Memory B cell (primary cell): ENCODE measurements at places on chromosomes 4 and X.

GRCh38 chrX:87728459-87728858 lies 210.9 kb downstream of the KLHL4 start:
- DNase-seq = no peak

DNA sequence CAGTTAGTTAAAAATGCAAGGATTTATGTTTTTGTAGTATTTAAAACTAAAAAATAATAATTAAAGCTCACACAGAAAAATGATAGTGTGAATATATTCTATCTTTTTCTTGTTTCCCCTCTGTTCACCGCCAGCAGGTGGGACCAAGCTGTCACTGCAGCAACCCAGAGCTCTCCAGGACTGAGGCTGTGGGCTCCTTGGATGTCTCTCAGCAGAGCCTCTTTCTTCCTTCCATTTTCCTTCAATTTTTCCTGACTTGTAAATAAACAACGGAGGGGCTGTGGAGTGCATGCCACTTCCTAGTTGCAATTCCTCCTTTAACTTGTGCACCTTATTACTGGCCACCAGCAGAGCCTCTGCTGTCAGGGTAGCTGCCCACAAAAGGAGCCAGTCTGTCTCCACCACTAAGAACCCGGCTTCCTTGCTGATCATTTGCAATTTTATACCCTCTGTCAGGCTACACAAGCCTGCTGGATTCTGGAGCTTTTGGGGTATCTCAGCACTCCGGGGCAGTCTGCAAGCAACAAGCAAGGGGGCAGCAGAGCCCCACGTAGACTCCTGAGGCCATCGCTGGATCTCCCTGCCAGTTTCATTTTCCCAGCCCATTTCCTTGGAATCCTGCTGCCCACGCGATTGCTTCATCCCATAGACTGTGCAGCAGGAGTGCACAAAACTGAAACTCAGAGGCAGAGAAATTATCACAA lies 1467.4 kb downstream of the C4orf33 start:
- DNase-seq = no peak

- no peak for DNase-seq
Measured at GRCh38 chr4:104940927-104941326, 205.7 kb upstream of the TET2 start.

GRCh38 chr4:185128272-185129119 lies 14.6 kb upstream of the SLC25A4 start:
- peak; percentile 37 for DNase-seq

DNA sequence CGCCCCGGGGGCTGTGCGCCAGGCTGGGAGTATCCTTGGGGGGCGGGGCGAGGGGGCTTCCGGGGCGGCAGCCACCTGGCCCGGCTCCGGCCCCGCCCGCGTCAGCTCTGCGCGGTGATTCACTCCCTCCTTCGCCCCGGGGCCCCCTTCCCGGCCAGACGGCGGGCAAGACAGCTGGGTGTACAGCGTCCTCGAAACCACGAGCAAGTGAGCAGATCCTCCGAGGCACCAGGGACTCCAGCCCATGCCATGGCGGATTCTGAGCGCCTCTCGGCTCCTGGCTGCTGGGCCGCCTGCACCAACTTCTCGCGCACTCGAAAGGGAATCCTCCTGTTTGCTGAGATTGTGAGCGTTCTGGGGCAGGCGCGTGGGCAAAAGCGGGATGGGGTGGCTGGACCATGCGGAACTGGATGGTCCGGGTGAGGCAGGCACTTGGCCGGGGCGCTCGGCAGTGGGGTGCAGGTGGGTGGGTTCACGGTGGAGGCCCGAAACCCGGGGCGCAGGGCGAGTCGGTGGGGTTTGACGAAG lies at the start of gene PLP2:
PLP2 (plus strand) TSS at position 147 of the 528 bp plus-strand sequence; CDS start at position 250, 103 bp downstream.
- no peak for DNase-seq

- no peak for DNase-seq
Measured at GRCh38 chr4:8344377-8344776, 74.8 kb downstream of the HTRA3 start.

DNA sequence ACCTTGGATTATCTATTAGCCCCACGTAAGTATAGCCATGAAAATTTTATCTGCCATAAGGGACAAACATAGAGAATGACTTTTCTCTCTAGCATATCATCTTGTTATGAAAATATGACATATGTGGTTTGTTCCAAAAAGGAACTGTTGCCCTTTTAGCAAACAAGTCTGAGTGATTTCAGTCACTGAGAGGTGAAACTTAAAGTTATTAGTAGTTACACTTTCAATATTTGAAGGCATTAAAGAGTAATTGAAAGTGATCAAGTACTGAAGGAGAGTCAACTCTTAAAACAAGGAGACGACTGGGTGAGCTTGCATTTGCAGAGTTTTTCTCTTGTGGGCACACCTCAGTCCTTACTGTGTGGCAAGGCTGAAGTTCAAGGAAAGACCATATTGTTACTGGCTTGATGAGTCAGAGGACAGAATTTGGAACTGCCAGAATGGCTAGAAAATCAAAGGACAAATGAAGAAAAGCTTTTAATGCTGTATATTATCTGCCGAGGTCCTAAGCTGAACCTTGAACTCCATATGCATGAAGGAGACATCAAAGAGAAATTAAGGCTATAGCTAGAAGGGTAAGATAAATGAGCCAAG lies 205.1 kb upstream of the EMCN start:
- DNase-seq = no peak

DNA sequence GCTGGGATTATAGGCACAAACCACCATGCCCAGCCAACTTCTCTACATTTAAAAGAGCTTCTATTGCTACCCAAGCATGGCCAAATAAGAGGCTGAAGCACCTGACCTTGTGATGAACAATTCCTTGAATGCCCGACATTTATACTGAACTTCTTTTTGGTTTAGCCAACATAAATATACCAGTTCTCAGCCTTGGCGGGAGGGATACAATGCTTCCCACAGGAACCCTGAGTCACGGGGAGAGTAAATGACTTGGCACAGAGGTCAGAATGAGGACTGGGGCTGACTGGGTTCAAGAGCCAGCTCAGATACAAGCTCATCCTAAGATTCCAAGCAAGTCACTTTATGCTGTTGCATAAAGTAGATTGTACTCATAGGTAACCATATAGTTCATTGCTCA lies 6.1 kb downstream of the HOPX start:
- no peak for DNase-seq

- DNase-seq = no peak
Measured at GRCh38 chr4:78720994-78721677, 55.0 kb upstream of the BMP2K start.

DNA sequence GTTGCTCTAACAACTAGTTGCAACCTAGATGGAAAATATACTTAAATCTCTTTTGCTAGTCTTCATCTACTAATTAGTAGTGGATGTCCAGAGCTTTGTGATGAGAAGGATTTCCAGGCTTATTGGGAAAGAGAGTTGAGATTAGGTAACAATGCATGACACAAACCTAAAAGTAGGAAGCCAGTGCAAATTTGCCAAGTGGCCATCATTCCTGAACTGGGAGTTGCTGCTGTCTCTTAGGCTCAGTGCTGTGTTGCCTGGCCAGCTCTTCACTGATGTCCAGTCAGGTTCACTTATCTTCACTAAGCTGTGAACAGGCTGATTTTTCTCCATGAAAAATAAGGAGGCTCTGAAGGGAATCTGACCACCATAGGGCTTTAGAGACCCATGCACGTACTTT lies 105.6 kb upstream of the AMOT start:
- no peak for DNase-seq

DNA sequence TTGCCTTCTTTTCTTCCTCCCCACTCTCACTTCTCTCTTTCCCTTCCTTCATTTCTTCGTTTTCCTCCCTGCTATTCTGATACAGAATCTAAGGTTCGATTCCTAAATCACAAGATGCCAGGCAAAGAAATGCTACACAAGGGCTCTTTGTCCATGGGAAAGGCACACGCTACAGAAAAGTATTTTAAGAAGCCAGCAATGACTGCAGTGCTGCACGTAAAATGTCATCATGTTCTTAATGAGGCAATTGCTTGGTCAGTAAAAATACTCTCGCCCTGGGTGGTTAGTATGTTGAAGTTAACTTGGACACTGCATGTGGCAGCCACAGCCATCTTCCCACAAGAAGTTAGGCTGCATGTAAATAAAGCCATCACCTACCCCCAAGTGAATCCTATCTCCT lies 178.4 kb downstream of the DHX15 start:
- no peak for DNase-seq

DNA sequence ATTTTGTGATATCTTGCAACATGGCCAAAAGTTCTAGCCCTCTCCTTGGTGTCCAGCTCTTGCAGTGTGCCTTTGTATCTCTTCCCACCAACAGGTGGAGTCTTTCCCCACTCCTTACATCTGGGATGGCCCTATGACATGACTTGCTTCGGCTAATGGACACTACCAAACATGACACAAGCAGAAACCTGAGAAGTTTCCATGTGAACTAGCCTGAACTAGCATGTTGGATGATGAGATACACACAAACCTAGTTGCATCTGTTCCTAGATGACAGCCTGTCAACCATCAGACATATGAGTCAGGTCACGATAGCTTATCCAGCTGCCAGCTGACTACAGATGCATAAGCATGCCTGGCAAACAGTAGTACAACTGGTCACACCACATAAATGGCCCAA lies 207.5 kb upstream of the FTHL17 start:
- no peak for DNase-seq

DNA sequence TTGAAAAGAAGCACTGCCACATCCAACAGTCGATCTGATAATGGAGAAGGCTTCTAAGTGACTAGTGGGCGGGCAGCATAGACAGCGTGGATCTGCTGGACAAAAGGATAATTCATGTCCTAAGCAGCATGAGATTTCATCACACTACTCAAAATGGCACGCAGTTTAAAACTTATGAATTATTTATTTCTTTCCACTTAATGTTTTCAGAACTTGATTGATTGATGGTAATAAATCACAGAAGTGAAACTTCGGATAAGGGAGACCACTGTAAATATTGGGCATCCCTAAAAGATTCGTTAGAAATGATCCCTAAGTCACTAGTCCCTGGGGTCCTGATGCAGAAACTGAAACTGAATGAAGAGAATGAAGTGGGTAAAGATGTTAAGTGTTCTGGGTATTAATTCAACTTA lies 93.0 kb upstream of the ANK2 start:
- DNase-seq = no peak

GRCh38 chr4:56414135-56414670 lies 21.2 kb downstream of the PPAT start:
- DNase-seq = no peak

DNA sequence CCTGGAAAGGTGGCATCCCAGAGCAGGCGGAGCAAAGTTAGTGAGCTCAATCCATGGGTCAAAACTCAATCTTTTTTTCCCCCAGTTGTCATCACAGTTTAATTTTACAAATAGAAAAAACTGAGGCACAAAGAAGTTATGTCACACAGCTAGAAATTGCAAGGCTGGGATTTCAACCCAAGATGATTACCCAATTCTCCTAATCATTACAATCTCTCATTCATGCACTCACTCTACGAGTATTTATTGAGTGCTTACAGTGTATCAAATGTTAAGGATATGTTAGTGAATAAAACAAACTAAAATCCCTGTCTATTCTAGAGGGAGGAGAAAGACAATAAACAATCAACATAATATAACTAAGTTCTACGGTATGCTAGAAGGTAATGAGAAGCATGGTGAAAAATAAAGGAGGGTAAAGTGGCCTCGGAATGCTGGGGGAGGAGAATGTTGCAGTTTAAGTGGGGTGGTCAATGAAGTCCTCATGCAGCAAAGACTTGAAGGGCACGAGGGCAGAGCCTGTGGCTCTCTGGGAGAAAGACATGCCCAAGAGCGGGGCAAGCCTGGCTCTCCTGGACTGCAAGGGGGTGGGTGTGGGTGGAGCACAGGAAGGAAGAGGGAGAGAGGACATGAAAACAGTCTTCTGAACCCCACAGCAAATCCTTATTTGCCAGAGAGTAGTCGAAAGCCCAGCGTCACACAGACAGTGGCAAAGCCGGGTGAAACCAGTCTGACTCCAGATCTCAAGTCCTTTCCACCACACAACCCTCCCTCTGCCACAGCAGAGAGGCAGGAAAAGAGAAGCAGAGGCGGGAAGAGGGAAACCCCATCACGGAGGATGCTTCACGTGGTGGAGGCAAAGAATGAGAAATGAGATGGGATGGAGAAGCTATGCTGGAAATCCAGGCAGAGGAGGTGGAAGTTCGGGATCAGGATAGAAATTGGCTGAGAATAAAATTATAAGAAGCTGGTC lies 48.3 kb downstream of the RAB33B start:
- DNase-seq = no peak

DNA sequence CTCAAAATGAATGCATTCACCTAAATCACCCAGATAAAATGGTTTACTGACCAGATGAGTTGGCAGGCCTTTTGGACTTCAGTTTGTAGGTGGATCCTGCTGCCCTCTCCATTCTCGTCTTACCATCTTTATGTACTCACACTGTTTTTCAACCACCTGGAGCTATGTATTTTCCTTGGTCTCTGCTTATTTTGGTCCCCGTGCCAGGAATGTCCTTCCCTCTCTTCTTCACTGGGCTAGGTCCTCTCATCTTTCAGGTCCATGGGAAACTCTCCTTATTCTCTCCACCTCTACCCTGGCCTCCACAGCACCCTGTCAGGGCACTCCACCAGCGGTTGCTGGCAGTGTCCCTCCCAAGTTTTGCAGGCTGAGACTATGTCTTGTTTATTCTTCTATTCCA lies 2.6 kb downstream of the GPRIN3 start:
- no peak for DNase-seq
